ELR (cell line): ENCODE measurements at places on chromosomes 11 and 22.
A peak's percentile ranks its signal among the peaks of the same experiment; 100 is the strongest.

GRCh38 chr11:126048197-126048596, 14.5 kb downstream of the CDON start:
- DNase-seq = no peak

GRCh38 chr11:124080327-124081001, 34.8 kb upstream of the VWA5A start:
- DNase-seq = peak; percentile 41

DNA sequence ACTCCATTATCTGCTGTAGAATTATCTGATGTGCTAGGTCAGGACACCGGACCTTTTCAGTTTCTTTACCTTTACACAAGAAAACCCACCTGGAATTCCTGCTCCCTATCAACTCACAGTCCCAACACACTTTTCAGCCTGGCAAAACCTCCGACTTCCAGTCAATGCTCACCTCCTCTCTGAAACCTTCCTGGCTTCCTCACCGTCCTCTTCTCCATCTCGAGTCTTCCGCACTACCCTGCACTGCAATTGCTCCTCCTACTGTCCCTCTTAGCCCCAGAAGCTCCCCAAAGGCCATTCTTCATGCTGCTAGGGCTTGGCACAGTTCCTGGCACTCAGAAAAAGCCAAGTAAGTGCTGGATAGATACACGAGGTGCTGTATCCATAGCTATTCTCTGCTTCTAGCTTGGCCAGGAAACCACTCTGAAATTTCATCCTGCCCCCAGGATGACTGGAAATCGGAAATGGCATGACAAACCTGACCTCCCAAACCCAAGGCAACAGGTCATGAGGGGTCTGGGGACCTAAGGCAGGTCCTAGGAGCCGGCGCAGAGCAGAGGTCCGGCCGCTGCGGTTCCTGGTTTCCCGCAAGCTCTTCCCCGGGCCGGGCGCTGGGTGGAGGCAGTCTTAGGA, 702 bp downstream of the SYN3 start:
- DNase-seq = no peak

GRCh38 chr22:43092085-43092484, 2.9 kb upstream of the TTLL1 start:
- no peak for DNase-seq

DNA sequence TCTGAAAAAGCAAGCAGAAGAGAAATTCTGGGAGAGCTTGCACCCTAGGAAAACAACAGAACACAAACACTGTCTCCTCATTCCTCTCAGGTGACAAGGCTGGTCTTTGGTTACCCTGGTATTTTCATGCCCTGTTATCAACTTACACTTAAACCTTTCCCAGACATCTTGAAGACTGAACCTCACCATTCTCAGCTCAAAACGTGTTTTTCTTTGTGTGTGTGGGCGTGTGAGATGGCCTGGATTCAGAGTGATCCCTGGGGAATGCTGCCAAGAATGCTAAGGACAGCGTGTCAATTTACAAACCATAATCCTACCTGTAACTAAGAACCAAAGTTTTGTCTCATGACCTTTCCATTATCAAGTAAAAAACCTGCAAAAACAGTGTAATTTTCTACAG, 33.3 kb downstream of the ELF5 start:
- DNase-seq = no peak

DNA sequence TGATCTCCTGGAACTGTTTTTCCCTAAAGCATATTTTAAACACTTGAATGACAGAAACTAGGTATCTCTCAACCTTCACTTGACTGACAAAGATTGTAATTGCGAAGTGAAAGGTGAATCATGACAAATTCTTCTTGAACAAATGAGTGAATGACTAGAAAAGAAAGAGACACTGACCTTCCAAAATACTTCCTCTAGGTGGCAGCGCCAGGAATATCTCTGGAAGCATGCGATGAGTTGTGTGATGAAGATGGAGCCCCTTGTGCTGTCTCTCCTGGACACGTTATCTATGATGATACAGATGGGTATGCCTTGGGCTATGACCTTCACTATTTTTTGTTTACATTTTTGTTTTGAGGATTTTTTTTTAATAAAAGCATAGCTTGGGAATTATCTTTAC, 7.0 kb upstream of the CASP12 start:
- no peak for DNase-seq

- peak; percentile 94 for DNase-seq
These were observed 33.6 kb upstream of the MMP7 start for GRCh38 chr11:102564110-102564509.

GRCh38 chr11:84947970-84948580, 679.1 kb downstream of the DLG2 start:
- peak; percentile 9 for DNase-seq

DNA sequence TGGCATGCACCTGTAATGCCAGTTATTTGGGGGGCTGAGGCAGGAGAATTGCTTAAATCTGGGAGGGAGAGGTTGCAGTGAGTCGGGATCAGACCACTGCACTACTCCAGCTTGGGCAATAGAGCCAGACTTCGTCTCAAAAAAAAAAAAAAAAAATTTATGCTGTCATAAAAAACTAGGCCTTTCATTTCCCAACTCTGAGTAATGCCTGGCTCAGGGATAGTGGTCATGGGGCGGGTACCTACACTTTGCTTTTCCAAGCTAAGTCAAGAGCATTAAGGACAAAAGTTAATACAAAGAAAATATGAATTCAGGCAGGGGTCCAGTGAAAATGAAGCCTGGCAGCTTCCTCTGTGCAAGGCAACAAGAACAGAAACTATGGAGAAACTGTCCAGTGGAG, 16.3 kb downstream of the CPSF7 start:
- peak; percentile 49 for DNase-seq

- peak; percentile 95 for DNase-seq
These were observed 10.4 kb upstream of the CELSR1 start for GRCh38 chr22:46547883-46548244.

DNA sequence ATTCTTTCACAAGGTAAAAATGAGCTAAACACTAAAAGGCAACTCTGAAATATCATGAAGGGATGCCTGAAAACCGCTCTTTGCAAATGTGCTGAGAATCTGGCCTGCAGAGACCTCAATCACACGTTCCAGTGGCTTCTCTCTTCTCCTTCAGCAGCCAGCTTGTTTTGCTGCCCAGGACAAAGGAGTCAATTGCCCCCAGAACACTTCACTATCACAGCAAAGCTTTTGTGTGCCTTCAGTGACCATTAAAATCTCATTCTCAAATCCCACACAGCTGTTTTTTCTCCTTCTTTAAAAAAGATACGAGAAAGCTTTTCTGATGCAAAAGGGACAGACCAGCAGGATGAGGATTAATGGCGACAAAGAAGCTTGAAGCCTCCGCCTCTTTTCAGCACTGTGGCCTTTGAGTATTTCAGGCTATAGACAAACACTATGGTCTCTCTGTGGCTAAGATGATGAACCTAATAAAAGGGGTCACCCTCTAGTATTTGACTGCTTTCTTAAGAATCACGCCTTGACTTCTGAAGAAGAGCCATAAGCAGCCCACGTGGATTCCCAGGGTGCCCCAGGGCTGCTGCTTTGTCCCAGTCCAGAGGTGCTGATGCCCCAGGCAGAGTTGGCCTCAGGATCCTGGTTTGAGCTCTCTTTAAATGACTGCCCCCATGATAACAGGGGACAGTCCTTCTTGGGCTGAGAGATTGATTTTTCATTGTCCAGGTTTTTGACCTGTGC, 33.4 kb upstream of the NRIP3 start:
- DNase-seq = no peak

- DNase-seq = no peak
These were observed 6.4 kb downstream of the GATD1 start for GRCh38 chr11:770642-771616.

DNA sequence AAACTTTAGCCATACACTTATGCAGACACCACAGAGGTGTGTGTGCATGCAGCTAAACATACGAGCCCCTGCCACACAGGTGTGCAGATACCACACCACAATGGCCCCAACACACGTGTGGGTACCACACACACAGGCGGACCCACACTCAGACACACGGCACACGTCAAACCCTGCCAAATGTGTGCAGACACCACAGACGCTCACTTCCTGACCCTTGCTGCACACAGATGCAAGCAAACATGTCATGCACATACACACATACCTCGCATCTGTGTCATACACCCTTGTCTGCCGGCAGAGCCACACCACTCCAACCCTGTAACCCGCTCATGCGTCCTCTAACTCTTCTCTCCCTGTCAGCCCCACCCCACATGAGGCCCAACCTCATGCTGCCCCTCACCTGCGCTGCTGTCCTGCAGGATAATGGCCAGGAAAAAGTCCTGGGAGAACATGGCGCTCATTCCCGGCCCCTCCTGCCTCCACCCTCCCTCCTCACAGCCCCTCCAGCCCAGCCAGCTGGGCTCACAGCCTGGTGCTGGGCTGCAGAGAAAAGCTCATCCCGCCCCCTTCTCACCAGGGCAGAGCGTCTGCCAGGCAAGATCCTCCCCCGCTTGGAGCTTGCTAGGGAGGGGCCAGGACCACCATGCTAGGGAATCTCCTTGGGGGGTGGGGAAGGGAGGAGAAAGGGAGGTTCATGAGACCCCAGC, 14.2 kb downstream of the SMPD1 start:
- DNase-seq = peak; percentile 56

GRCh38 chr22:41070665-41071331, 21.6 kb upstream of the EP300 start:
- no peak for DNase-seq

- DNase-seq = peak; percentile 16
These were observed 494.5 kb upstream of the LARGE1 start for GRCh38 chr22:34414467-34415440.

GRCh38 chr22:27903805-27904473, 15.1 kb downstream of the PITPNB start:
- no peak for DNase-seq

- peak; percentile 63 for DNase-seq
These were observed 236.1 kb downstream of the TTC28 start for GRCh38 chr22:28443526-28443876.

DNA sequence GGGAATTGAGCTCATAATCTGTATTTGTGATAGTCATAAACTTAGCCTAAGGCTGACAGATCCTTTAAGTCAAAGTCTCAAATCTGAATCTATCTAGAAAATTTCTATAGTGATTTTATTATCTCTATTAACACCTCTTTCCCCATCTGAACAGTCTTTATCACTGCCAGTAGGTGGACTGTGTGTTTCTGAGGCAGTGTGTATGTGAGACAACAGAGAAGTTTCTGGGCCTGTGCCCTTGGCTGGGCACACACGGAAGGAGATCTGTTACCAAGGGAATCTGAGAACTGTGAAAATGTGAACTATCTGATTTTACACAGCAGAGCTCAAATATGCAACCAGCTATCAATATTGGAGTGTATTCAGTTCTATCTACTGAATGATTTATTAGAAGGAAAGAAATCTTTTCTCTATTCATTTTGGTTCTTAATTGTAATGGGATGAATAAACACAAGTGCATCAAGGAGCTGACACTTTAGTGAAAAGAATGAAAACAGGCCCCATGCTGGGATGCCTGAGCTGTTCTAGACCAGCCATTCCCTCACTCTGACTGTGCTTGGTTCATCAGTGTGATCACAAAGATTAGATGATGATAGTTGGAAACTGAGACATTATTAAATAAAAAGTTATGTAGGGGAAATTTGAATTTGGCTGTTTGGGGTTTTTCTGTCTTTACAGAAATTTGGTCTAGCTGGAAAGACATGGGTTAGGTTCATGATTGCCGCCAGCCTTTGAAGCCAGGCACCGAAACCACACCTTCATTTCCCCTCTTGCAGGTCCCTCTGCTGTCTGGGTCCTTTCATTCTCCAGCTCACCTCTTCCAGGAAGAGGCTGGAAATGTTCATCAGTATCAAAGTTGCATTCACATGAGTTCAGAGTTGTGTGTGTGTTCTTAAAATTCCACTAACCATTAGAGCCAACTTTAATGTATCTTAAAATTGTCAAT, 68.1 kb downstream of the LIF start:
- DNase-seq = no peak
